ENCODE measurements at places on chromosomes 4 and X. TPM values are rescaled to one million over a fixed set of nuclear protein-coding genes. Genes with fewer than 3 reads are reported as not detected.

Gene EFNB1
- total RNA-seq, result 43.4 TPM

Gene OCIAD2
- total RNA-seq, result 20.5 TPM

Gene TNIP3
- total RNA-seq, result 0.50 TPM

Gene TEX13D
- total RNA-seq, result not detected

GRCh38 chr4:13794819-13795565, 167.5 kb upstream of the BOD1L1 start:
- no peak overlapping the region for H3K27ac ChIP-seq
- H3K4me3 ChIP-seq, result no peak overlapping the region
- DNase-seq, result no peak

GRCh38 chr4:174503079-174503715, 19.1 kb downstream of the HPGD start:
- no peaks in the 10 kb centered on the region for H3K4me1 ChIP-seq
- no peak overlapping the region for H3K27ac ChIP-seq
- DNase-seq, result no peak
- H3K4me3 ChIP-seq, result no peak overlapping the region
- no peaks in the 10 kb centered on the region for H3K27me3 ChIP-seq

GRCh38 chrX:97609938-97610337, 726.2 kb downstream of the RPA4 start:
- no peaks in the 10 kb centered on the region for H3K4me1 ChIP-seq
- H3K4me3 ChIP-seq, result no peak overlapping the region
- H3K36me3 ChIP-seq, result no peaks in the 10 kb centered on the region
- no peak for DNase-seq

DNA sequence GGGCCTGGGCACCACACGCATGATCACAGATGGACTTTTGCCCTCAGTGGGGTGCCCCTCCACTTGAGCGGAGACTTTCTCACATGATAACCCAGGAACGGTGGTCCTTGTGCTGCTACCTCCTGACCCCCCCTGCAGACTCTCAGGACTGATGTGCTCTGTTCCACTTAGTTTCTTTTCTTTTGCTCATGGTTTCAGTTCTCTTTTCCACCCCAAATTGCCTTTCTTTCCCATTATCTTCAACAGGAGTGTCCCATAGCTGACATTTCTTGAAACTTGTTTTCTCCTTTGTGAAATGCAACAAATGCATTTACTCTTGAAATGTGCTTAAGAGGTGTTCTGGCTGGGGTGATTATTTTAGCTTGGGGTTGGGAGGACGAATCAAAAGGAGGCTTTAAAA, 9.0 kb downstream of the MPC1L start:
- DNase-seq, result no peak
- H3K4me1 ChIP-seq, result no peaks in the 10 kb centered on the region
- no peaks in the 10 kb centered on the region for H3K27me3 ChIP-seq
- no peak overlapping the region for H3K4me3 ChIP-seq
- no peak overlapping the region for H3K27ac ChIP-seq

- no peak for DNase-seq
- no peaks in the 10 kb centered on the region for H3K27me3 ChIP-seq
- H3K4me3 ChIP-seq, result no peak overlapping the region
- no peak overlapping the region for H3K27ac ChIP-seq
- no peaks in the 10 kb centered on the region for H3K36me3 ChIP-seq
These were observed 71.4 kb downstream of the GBA3 start for GRCh38 chr4:22764183-22764582.

GRCh38 chr4:89298788-89299152, 8.8 kb downstream of the GPRIN3 start:
- no peak overlapping the region for H3K4me3 ChIP-seq
- H3K27me3 ChIP-seq, result no peaks in the 10 kb centered on the region
- DNase-seq, result peak; percentile 47
- H3K36me3 ChIP-seq, result no peaks in the 10 kb centered on the region
- no peak overlapping the region for H3K27ac ChIP-seq

DNA sequence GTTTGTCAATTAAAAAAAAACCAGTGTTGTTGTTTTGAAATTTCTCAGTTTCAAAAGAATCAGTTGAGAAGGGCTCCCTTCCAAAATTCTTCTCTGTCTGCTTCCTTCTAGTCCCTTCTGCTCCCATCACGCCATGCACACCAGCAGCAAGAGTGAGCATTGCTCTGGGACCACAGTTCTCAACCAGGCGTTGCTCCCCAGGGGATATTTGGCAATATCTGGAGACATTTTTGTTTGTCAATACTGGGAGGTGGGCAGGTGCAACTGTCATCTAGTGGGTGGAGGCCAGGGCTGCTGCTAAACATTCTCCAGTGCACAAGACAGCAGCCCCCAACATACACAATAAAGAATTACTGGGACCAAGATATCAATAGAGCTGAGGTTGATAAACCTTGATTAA, 74.8 kb upstream of the EGFL6 start:
- no peaks in the 10 kb centered on the region for H3K36me3 ChIP-seq
- no peak for DNase-seq
- H3K27ac ChIP-seq, result no peak overlapping the region
- no peak overlapping the region for H3K4me3 ChIP-seq
- no peaks in the 10 kb centered on the region for H3K27me3 ChIP-seq

GRCh38 chr4:145830699-145831098, 107.9 kb downstream of the ZNF827 start:
- no peaks in the 10 kb centered on the region for H3K4me1 ChIP-seq
- no peaks in the 10 kb centered on the region for H3K27me3 ChIP-seq
- DNase-seq, result no peak
- no peak overlapping the region for H3K27ac ChIP-seq
- no peak overlapping the region for H3K4me3 ChIP-seq
- H3K36me3 ChIP-seq, result no peaks in the 10 kb centered on the region

Data from fibroblast of lung (primary cell).